ENCODE measurements at places on chromosomes 2 and 18. TPM values are rescaled to one million over a fixed set of nuclear protein-coding genes. Genes with fewer than 3 reads are reported as not detected.
A peak's percentile ranks its signal among the peaks of the same experiment; 100 is the strongest.

GRCh38 chr2:23457990-23458682, 73.2 kb downstream of the KLHL29 start:
- peak; percentile 19 for DNase-seq

GRCh38 chr2:157413326-157414035, 30.4 kb downstream of the CYTIP start:
- DNase-seq, result no peak

GRCh38 chr2:69639266-69639665, 4.3 kb downstream of the AAK1 start:
- DNase-seq, result no peak

The CYP27A1 gene
- 16.4 TPM for total RNA-seq

- DNase-seq, result no peak
These were observed 1303.8 kb upstream of the NRXN1 start for GRCh38 chr2:52335727-52336126.

- DNase-seq, result no peak
These were observed 12.2 kb upstream of the PSMA8 start for GRCh38 chr18:26121476-26121875.

DNA sequence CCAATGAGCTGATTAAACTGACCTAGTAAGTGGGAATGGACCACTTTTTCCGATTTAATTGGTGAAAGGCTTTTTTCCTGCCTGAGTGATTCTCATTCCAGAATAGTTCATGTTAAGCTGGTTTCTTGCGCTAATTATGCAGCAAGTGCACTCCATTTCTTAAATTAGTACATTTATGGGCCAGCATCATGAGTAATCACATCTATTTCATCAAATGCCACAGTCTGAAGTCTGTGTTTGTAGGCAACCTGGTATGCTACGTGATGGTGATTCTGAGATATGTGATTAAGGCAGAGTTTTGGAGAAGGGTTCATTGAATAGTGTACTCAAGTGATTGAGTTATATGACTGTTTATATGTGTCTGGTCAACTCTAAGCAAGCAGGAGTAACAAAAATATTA, 128.0 kb upstream of the BOD1L2 start:
- DNase-seq, result no peak

The EMILIN1 gene
- total RNA-seq, result 65.8 TPM

DNA sequence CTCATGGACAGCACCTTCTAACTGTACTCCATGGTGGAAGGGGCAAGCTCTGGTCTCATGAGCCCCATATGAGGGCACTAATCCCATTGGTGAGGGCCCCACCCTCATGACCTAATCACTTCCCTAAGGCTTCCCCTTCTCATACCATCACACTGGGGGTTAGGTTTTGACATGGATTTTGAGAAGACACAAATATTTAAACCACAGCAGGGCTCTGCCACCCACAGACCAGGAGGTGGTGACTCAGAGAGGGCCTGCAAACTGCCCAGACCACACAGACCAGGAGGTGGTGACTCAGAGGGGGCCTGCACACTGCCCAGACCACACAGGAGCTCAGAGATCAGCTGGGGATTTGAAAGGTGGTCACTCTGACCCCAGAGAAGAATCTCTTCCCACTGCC, 222.0 kb downstream of the KLHL29 start:
- DNase-seq, result no peak

DNA sequence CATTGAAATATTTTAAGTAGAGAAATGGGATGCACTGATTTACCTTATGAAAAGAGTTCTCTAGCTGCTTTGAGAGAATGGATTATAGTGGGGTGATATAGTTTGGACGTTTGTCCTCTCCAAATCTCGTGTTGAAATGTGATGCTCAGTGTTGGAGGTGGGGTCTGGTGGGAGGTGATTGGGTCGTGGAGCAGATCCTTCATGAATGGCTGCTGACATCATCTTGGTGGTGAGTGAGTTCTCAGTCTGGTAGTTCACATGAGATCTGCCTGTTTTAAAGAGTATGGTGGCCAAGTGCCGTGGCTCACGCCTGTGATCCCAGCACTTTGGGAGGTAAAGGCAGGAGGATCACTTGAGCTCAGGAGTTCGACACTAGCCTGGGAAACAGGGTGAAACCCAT, 58.7 kb upstream of the SH3RF3 start:
- DNase-seq, result no peak

DNA sequence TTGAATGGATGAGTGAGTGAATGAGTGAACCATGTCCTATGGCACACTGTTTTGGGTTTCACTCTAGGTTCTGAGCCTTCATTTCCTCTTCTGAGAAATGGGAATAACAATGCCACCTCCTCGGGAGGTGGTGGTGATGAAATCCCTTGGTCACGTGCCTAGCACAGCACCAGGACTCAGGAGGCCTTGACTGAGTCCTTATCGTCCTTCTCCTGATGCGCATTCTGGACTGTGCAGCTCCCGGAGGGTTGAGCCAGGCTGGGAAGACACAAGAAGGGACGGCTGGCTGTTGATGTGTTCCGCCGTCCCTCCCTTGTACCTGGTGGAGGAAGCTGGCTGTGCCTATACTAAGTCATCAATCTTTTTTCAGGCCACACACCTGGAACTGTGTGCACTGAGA, 437.3 kb downstream of the ZNF521 start:
- DNase-seq, result no peak

- no peak for DNase-seq
These were observed 111.4 kb downstream of the EIPR1 start for GRCh38 chr2:3265981-3266924.

The ADCY3 gene
- total RNA-seq, result 82.5 TPM

GRCh38 chr2:175627405-175627804, 374.7 kb downstream of the LNPK start:
- no peak for DNase-seq

DNA sequence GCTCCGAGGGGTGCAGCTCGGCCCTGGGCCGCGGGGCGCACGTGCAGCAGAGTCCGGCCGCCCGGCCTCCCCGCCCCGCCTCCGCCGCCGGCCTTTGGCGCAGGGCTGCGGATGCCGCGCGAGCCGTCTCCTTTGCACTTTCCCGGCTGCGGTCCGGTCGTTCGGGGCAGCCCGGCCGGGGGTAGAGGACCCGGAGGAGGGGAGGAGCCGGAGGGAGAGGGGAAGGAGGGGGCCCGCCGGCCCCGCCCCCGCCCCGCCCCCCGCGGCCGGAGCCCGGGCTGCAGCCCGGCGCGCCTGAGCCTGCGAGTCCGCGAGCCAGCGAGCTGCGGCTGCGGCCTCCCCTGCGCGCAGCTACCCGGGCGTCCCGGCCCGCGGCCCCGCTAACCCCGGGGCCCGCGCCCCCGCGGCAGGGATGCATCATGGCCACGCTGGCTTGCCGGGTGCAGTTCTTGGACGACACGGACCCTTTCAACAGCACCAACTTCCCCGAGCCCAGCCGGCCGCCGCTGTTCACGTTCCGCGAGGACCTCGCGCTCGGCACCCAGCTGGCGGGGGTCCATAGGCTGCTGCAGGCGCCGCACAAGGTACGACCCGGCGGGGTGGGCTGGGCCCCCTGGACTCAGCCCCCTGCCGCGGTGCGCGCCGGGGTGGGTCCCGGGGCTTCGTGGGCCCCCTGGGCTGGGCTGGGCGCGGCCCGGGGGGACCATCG, at the start of gene FHOD3:
FHOD3 (plus strand) TSS at position 297 of the 709 bp plus-strand sequence; CDS start at position 420, 123 bp downstream.
- peak; percentile 66 for DNase-seq

- DNase-seq, result peak; percentile 34
These were observed 956 bp downstream of the ESPNL start for GRCh38 chr2:238100821-238101771.

- no peak for DNase-seq
These were observed 33.7 kb upstream of the NTSR2 start for GRCh38 chr2:11703700-11704099.

DNA sequence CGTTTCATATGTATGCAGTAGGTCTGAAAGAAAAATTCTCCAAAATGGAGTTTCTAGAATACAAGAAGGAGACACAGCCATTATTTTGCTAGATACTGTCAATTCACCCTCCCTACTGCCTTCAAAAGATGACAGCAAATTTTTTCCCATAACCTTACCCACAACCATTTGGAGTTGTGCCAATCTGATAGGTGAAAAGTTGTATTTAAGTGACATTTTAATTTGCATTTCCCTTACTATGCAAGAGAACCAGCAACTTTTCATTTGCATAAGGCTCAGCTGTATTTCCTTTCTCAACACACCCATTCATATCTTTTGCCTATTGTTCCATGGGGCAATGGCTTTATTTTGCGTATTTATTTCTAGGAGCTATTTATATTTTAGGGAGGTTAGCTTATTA, 31.4 kb upstream of the IL18RAP start:
- DNase-seq, result no peak

The TMEM37 gene
- total RNA-seq, result 2.2 TPM

GRCh38 chr2:157470321-157470720, 26.4 kb upstream of the CYTIP start:
- no peak for DNase-seq

The ZNF2 gene
- 4.5 TPM for total RNA-seq

The SULT1C4 gene
- total RNA-seq, result 3.4 TPM

The IRS1 gene
- total RNA-seq, result 40.0 TPM

The MC2R gene
- total RNA-seq, result 0.60 TPM

The TMEM198 gene
- total RNA-seq, result 6.0 TPM

- DNase-seq, result no peak
These were observed 3.6 kb downstream of the HJURP start for GRCh38 chr2:233850745-233851144.

GRCh38 chr2:234978466-234979203, 26.8 kb downstream of the SH3BP4 start:
- DNase-seq, result no peak

- no peak for DNase-seq
These were observed 144.7 kb downstream of the CAPN13 start for GRCh38 chr2:30662268-30663131.

The REG3A gene
- total RNA-seq, result not detected

- DNase-seq, result no peak
These were observed at the start of gene SERPINB13 for GRCh38 chr18:63586966-63587365. TSS of gene SERPINB13 (plus strand) at chr18:63587343. CDS start at chr18:63588668, 1,325 bp downstream.

DNA sequence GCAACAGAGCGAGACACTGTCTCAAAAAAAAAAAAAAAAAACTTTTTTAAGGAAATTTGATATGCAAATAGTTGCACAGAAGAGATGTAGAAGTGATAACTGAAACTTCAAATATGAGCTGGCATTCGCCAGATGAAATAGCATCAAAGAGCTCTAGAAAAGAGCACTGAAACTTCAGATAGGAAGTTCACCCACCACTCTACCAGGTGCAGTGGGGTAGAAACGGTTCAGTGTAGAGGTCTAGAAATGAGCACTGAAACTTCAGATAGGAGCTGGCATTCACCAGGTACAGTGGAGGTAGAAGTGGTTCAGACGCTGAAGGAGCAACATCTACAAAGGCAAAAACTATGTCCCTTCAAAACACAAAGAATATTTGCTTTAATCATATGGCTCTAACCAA, 9.0 kb upstream of the ONECUT2 start:
- DNase-seq, result no peak

DNA sequence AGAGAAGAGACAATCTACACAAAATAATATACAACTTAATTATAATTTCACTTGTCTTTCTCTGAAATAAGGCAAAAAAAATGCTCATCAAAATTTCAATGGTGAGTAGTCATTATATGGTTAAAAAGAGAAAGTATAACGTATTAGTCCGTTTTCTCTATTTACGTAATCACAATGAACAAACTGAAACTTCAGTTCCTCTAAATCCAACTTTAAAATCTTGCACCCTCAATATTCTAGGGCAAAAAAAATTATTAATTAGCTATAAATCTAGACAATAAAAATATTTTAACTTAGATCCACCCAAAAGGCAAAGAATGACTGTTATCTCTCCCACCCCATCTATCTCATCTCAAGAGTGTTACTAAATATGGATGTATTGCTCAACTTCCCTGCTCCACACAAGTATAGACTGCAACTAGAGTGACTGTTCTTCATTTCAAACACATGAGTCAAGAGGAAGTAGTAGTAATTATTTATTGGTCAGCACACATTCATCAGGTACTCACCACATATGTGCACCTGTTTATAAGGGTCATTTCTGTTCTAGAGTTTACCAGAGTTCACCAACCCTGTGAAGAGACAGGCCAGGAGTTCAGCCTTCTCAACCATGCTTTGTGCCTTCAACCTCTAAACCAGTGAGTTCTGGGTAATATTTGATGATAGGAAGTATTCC, 36.4 kb downstream of the STK39 start:
- no peak for DNase-seq

The TLX2 gene
- not detected for total RNA-seq

The SERPINB10 gene
- not detected for total RNA-seq

- no peak for DNase-seq
These were observed 111.4 kb downstream of the FEZ2 start for GRCh38 chr2:36486521-36487044.

GRCh38 chr2:159571540-159572260, 44.6 kb downstream of the BAZ2B start:
- no peak for DNase-seq

- no peak for DNase-seq
These were observed 154.2 kb downstream of the ATAD2B start for GRCh38 chr2:23772684-23773083.

- no peak for DNase-seq
These were observed 122.7 kb downstream of the LAMA1 start for GRCh38 chr18:6994771-6995430.

- no peak for DNase-seq
These were observed 172.3 kb downstream of the CELF4 start for GRCh38 chr18:37393221-37393827.

DNA sequence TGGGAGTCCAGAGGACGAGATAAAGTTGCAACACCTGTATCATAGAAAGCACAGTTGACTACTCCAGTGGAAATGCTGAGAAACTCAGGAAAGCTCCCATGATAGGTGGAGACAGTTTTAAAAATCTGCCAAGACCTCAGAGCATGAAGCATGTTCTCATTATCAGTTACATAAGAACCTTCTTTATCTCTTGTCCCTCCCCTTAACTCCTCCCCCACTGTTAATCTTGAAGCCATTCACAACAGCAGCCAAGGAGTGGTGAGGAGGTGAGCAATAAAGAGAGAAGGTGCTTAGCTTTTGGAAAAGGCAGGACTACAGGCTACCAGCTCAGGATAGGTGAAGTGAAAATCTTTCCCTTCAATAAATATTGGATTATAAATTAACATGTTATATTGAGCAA, 657.9 kb downstream of the NYAP2 start:
- no peak for DNase-seq

DNA sequence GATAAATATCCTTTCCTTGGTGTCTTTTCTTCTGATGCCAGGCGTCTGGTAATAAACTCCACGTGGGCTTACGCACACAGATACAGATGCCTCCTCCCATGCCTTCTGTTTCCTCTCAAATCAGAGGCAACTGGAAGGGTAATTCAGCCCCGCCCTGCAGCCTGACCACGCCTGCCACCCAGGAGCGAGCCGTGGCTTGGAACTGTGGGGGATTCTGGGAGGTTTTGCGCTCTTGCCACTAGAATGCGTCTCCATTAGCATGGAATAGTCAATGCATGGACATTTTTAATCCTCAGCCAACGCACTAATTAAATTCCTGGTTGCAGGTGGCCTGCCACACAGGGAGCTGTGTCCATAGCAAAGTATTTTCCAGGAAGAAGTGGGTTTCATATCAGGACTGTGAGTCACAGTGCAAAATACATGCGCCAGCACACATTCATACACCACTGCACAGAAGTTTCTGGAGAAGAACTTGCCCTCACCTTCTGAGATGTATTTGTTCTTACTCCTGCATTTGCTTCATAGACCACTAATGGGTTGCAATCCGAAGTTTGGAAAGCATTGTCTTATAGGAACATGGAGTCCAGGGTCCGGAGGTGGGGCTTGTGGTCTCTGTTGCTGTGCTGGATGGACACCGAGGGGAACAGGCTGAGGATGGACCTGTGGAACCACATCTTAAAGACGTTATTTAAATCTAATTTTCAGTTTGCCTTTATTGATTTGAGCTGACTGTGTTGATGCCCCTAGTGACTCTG, 151.4 kb downstream of the LDLRAD4 start:
- DNase-seq, result no peak

GRCh38 chr2:190023860-190024259, 38.7 kb downstream of the MSTN start:
- no peak for DNase-seq

GRCh38 chr18:79598633-79599175, 80.9 kb upstream of the CTDP1 start:
- DNase-seq, result no peak
